ENCODE measurements at places on chromosomes 6 and 20. TPM values are rescaled to one million over a fixed set of nuclear protein-coding genes. Genes with fewer than 3 reads are reported as not detected.

GRCh38 chr6:150254770-150255169 is 111.9 kb downstream of the PPP1R14C start:
- H3K4me1 ChIP-seq: peaks cover 50% of the 10 kb centered on the region
- no peak overlapping the region for H3K27ac ChIP-seq
- no peak for DNase-seq
- H3K27me3 ChIP-seq: peaks cover 9% of the 10 kb centered on the region

DNA sequence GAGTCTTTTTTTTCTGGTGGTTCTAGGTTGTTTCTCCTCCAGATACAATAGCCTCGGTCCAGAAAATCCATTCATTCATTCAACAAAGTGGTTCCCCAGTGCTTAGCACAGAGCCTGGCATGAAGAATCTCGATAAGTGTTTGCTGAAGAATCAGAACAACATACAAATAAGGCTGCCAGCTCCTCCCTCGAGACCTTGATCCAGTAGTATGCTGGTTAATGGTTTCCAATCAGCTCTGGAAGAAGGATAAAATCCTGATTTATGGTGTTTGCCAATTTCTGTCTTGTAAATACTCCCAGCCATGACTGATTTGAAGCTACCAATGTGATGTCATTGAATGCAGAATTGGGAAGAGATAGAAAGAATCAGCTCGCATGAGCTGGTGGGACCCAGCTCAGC is 3.3 kb downstream of the HSPA12B start:
- no peak for DNase-seq
- H3K27ac ChIP-seq: peak overlapping the region; percentile 95
- peaks cover 8% of the 10 kb centered on the region for H3K36me3 ChIP-seq
- peaks cover 91% of the 10 kb centered on the region for H3K4me1 ChIP-seq
- H3K4me3 ChIP-seq: peak overlapping the region; percentile 17

- H3K27ac ChIP-seq: no peak overlapping the region
- H3K36me3 ChIP-seq: peaks cover 17% of the 10 kb centered on the region
- no peaks in the 10 kb centered on the region for H3K27me3 ChIP-seq
- H3K4me1 ChIP-seq: peaks cover 6% of the 10 kb centered on the region
These were observed 40.1 kb downstream of the ZBTB2 start for GRCh38 chr6:151351146-151351700.

CYB5R4 gene
- total RNA-seq: 14.5 TPM
